ENCODE measurements at places on chromosomes 7 and 10.

DNA sequence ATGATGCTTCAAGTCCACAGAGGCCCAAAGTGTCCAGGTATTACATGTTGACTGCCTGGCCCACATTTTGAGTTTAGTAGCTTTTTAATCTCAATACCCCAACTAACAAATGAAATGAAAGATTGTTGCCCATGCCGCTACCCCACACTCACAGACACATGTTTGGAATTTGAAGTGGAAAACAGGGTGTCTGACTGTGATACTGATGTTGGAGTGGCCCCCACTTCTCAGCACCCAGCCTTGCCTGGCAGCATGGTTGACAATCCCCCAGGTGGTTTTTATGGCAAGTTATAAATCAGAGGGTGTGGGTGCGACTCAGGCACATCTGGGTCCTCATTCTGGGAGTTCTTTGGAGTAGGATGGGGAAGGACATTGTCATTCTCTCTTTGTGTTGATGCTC lies 314.7 kb upstream of the ZNF32 start:
- DNase-seq, result no peak

GRCh38 chr10:130934293-130935127 lies 377.0 kb downstream of the TCERG1L start:
- DNase-seq, result no peak

GRCh38 chr10:133309720-133310398 lies 1.1 kb downstream of the ZNF511 start:
- DNase-seq, result no peak

- DNase-seq, result peak; percentile 48
These were observed 138.0 kb upstream of the MTPN start for GRCh38 chr7:136114966-136115762.

GRCh38 chr7:122688400-122688998 lies 10.4 kb downstream of the RNF133 start:
- no peak for DNase-seq

DNA sequence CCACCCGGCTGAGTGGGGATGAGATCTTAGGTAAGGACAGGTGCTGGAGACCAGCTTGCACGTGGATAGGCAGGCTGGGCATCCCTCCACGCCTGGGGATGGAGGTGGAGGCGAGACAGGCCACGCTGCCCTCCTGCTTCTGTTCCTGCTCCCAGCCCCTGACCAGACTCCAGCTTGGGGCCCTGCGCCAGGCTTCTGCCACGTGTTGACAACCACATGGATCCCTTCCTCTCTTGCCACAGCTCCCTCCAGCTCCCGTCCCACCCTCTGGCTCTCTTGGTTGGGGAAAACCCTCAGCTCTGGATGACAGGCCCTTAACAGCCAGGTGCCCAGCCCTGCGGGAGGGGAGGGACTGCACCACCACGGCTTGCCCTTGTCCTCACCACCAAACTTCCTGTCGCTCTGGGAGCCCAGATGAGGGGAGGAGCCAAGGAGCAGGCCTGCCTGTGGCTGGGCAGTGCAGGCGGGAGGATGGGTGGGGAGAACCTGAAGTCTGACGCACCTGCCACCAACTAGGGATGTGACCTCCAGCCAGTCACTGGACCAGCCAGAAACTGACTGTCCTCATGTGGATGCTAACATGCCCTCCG lies 36.0 kb downstream of the KCNH2 start:
- no peak for DNase-seq

DNA sequence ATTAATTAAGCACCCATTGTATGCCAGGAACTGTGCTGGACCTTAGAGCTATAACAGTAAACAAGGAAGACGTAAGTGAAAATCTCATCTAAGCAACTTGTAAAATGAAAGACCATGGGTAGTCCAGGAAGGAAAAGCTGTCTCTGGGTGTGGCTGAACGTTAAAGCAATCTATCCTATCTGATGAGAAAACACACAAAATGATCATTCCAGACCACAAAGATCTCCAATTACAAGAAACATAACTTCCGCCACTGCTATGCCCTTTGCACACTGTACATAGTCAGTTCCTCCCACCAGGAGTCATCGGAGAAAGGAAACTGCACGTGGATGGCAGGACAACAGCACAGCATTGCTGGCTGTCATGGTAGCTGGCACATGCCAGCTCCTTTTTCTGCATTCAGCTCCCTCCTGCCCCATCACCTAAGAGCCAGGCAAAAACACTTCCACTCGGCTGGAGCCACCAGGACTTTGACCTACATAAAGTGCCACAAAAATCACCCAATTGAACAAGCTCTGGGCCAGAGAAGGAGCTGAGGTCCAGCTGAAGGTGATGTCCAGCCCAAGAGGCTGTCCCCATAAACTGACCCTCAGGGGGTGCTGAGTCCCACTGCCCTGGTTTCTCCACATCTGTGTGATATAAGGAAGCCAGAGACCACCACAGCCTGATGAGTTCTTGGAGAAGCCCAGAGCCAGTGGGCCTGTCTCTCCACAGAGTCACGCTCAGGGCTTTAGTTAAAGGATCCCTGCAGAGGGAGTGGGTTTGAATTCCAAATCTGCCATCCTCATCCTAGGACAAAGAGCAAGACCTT lies 56.4 kb downstream of the STEAP1B start:
- DNase-seq, result no peak

DNA sequence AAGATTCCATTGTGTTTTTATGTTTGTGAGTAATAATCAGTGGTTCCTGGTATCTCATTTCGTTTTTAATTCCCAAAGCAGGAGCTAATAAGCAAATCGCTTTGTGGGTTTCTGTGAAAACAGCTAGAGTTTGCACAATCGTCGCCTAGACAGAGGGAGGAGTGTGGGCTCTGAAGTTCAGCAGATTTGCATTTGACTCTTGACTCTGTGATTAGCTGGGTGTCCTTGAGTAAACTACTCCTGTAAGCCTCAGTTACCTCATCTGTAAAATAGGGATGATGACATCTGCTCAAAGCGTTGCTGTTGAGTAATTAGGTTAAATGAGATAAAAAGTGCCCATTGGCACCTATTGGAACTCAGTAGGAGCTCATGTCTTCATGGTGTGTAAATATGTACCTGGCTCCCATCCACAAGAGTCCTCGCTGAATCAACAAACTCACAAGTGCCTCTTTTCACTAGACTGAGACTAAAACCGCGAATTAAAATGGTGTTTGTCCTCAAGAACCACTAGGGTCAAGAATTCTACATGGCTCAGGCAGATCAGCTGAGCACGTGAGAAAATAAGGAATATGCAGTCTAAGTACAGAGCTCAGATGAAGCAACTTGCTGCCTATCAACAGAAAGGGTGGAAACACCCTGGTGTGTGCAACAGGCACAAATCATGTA lies 385.8 kb upstream of the C7orf33 start:
- DNase-seq, result no peak

Measured in AG10803 (cell line).